ENCODE measurements at places on chromosomes 6 and 20.

DNA sequence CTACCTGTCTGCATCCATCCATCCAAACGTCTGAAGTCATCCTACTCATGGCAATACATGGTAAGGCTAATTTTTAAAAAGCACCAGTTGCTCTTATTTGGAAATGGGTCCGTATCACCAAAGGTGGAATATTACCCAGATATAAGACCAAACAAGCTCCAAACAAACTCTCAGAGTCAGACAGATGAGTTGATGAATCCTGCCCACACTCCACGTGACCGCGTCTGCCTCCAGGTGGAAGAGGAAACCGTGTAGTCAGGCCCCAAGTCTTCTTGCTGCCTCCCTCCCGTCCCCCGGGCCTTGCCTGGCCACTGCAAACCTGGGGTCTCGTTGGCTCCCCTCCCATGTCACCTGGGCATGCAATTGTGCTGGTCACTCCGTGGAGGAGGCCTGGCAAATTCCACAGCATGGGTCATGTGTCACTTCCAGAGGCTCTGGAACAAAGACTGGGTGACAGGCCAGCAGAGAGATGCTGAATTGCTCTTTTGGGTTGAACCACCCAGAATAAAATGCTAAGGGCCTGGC lies 31.8 kb downstream of the CTCFL start:
- no peak for DNase-seq

- no peak for DNase-seq
These were observed 43.1 kb upstream of the UNC93A start for GRCh38 chr6:167247814-167248595.

DNA sequence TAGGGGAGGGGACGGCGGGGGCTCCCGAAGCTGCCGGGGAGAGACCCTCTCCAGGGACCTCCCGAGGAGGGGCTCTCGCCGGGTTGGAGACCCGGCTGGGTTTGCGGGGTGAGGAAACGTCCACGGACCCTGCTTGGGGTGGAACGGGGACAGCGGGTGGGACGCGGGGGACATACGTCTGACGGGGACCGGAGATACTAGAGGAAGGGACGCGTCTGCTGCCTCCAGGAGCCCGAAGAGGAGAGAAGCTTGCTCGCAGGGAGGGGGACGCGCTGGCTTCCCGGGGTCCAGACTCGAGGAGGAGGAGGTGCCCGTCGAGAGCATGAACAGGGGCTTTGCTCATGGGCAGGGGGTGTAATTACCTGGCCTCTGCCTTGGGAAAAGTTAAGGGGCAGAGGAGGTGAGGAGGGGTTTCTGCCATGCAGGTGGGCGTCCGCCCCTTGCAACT lies 593 bp downstream of the DNMT3B start:
- DNase-seq: peak; percentile 12

DNA sequence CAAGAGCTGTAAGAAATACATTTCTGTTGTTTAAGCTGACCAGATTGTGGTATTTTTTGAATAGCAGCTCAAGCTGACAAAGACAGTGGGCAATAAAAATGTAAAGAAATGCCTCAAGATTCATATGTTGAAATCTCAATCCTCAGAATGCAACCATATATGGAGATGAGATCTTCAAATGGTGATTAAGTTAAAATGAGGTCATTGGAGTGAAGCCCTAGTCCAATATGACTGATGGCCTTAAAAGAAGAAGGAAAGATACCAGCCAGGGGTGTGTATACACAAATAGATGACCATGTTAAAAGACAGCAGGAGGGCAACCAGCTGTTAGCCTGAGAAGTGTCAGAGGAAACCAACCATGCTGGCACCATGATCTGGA lies 7.1 kb upstream of the DDO start:
- DNase-seq: no peak

DNA sequence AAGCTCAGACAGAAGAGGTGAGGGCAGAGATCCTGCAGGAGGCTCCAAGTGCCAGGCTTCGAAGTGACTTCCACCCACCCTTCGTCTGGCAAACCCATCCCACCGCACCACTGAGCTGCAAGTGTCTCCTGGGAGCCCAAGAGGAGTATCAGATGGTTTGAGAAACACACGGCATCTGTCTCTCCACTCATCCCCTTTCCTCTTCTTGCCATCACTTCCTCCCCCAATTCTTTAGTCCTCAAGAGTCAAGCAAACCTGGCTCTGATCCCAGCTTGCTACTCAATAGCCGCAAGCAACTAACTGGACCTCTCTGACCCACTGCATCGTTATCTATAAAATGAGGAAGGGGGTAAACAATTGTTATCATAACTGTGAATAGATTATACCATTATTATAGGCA lies 142.1 kb downstream of the BMP7 start:
- no peak for DNase-seq

DNA sequence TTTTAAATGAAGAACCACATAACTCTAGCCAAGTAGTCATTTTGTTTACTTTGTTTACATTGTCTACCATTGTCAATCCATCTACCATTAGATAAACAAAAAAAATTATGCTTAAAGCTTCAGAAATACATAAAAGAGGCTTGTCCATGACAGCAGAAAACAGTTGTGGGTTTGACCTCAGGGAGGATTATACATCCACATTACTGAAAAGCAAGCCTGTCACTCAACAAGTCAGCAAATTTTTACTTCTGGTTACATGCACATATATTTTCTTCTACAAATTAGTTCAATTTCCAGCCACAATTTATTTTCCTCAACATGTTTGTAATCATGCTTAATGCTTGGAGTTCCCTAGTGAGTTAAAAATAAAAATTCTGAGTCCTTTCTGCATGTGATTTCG lies 713.3 kb downstream of the COL12A1 start:
- no peak for DNase-seq

Measured in activated T-helper 1 cell treated with anti-CD3 and anti-CD28 coated beads, Interleukin-12 subunit alpha, Interleukin-12 subunit beta, Interleukin-2, Interleukin-4 antibody, amounts not matched to agents 30 ng/mL and 10 ng/mL and 1 ng/mL, durations not matched to agents 14 hours and 24 hours and 36 hours (primary cell).